T-helper 1 cell treated with Interleukin-12 subunit alpha and Interleukin-12 subunit beta and Interleukin-4 antibody, amounts not matched to agents 30 ng/mL and 1 ng/mL, for 36 hours (primary cell): ENCODE measurements at places on chromosomes 3 and 15. TPM values are rescaled to one million over a fixed set of nuclear protein-coding genes. Genes with fewer than 3 reads are reported as not detected.

Gene LRRIQ4
- not detected in 2 replicates for total RNA-seq

Gene CHRNA5
- 2.7 and 3.2 TPM in 2 replicates for total RNA-seq

Gene GPR87
- total RNA-seq: 0.22 and 0.42 TPM in 2 replicates

Gene SPSB4
- total RNA-seq: not detected in 2 replicates

Gene CHST14
- total RNA-seq: 11.5 and 12.2 TPM in 2 replicates

Gene CYP8B1
- not detected in 2 replicates for total RNA-seq

Gene RTP3
- not detected in 2 replicates for total RNA-seq

Gene LXN
- 12.0 and 13.1 TPM in 2 replicates for total RNA-seq

Gene PRR20G
- not detected in 2 replicates for total RNA-seq

Gene PLAAT1
- not detected in 2 replicates for total RNA-seq

Gene GOLGA6L10
- 0.24 and 0.37 TPM in 2 replicates for total RNA-seq

Gene LRRC31
- total RNA-seq: not detected in 2 replicates

Gene SLC6A1
- total RNA-seq: not detected in 2 replicates

Gene FBXO40
- total RNA-seq: not detected in 2 replicates

Gene ACTC1
- total RNA-seq: not detected in 2 replicates

Gene STRC
- 0.44 and 0.46 TPM in 2 replicates for total RNA-seq

Gene SPESP1
- total RNA-seq: 0.56 and 1.5 TPM in 2 replicates

Gene TMEM212
- not detected in 2 replicates for total RNA-seq

Gene ARIH2
- 128 and 137 TPM in 2 replicates for total RNA-seq

Gene RBP2
- not detected in 2 replicates for total RNA-seq

Gene GCNT3
- total RNA-seq: not detected in 2 replicates

Gene CISH
- 479 and 481 TPM in 2 replicates for total RNA-seq

Gene ZPLD1
- not detected in 2 replicates for total RNA-seq

Gene CLDN16
- total RNA-seq: not detected in 2 replicates

Gene CALML4
- total RNA-seq: 15.9 and 16.3 TPM in 2 replicates

Gene ABHD2
- 64.3 and 65.0 TPM in 2 replicates for total RNA-seq

Gene RASL12
- not detected in 2 replicates for total RNA-seq

Gene CFAP44
- total RNA-seq: 6.4 and 6.8 TPM in 2 replicates

Gene MUC4
- total RNA-seq: 0.49 and 0.68 TPM in 2 replicates

Gene IFT57
- total RNA-seq: 15.1 and 20.6 TPM in 2 replicates

Gene MYEF2
- 26.7 and 28.2 TPM in 2 replicates for total RNA-seq

Gene TAGLN3
- total RNA-seq: 0.66 and 0.73 TPM in 2 replicates

Gene NUP210
- total RNA-seq: 160 and 161 TPM in 2 replicates

Gene WDR93
- not detected in 2 replicates for total RNA-seq

Gene PCOLCE2
- total RNA-seq: 0.27 TPM in 1 of 2 replicates, not detected in the other

Gene GJD2
- total RNA-seq: not detected in 2 replicates

Gene PIF1
- 32.1 and 33.7 TPM in 2 replicates for total RNA-seq

Gene IL1RAP
- 17.6 and 20.2 TPM in 2 replicates for total RNA-seq

Gene VGLL3
- not detected in 2 replicates for total RNA-seq

Gene PIGB
- total RNA-seq: 24.8 and 28.8 TPM in 2 replicates

Gene RHOV
- 0.37 and 0.78 TPM in 2 replicates for total RNA-seq

Gene CD200
- total RNA-seq: 14.0 and 14.8 TPM in 2 replicates

Gene CACNA1D
- 0.41 and 1.3 TPM in 2 replicates for total RNA-seq

Gene CRTAP
- 25.3 and 27.3 TPM in 2 replicates for total RNA-seq

Gene MEX3B
- total RNA-seq: 0.44 and 0.66 TPM in 2 replicates

Gene ZNF501
- total RNA-seq: 1.2 and 2.5 TPM in 2 replicates

Gene BSN
- total RNA-seq: 0.10 and 0.12 TPM in 2 replicates

Gene SERPINI1
- 1.9 and 2.0 TPM in 2 replicates for total RNA-seq

Gene CFAP100
- not detected in 2 replicates for total RNA-seq

Gene LTK
- 0.49 and 0.78 TPM in 2 replicates for total RNA-seq

Gene CLDN18
- not detected in 2 replicates for total RNA-seq

Gene ZNF770
- 38.5 and 42.2 TPM in 2 replicates for total RNA-seq

Gene CNTN4
- total RNA-seq: not detected in 2 replicates

Gene CD96
- total RNA-seq: 287 and 303 TPM in 2 replicates

Gene GABRR3
- total RNA-seq: not detected in 2 replicates

Gene UQCC5
- 5.0 and 5.1 TPM in 2 replicates for total RNA-seq

Gene SERINC4
- 0.17 and 0.41 TPM in 2 replicates for total RNA-seq
